ENCODE measurements at places on chromosomes 7 and 10.

GRCh38 chr7:130777426-130777825 lies 43.4 kb upstream of the KLF14 start:
- no peak for DNase-seq

DNA sequence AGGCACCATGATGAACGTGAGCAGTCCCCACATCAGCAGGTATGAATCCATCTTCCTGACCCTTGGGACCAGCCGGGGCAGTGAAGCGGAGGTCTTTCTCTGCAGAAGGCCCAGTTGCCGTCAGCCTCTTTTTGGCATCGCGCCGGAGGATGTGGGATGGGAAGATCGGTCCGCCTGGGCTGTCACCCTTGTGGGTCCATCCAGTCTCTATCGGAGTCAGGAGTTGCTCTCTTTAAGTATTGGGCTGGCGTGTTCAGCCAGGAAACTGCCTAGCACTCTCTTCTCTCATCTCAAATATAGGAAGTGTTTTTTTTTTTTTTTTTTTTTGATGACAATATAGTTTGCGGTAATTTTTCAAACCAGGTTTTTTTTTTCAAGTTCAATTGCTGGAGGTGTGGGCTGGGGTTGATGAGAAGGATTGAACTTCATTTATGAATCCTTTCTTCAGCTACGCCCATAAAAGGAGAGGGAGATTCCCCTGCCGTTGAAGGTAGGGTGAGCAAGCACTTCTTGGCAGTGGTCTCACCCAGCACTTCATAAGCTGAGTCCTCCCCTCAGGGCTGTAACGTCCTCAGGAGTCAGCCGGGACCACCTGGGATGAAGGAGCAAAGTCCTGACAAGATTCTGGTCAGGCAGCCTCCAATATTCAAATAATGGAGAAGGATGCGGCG lies at the start of gene IL2RA:
IL2RA (minus strand) TSS at position 267 of the 671 bp plus-strand sequence; CDS start at position 51, 216 bp downstream.
- peak; percentile 71 for DNase-seq

DNA sequence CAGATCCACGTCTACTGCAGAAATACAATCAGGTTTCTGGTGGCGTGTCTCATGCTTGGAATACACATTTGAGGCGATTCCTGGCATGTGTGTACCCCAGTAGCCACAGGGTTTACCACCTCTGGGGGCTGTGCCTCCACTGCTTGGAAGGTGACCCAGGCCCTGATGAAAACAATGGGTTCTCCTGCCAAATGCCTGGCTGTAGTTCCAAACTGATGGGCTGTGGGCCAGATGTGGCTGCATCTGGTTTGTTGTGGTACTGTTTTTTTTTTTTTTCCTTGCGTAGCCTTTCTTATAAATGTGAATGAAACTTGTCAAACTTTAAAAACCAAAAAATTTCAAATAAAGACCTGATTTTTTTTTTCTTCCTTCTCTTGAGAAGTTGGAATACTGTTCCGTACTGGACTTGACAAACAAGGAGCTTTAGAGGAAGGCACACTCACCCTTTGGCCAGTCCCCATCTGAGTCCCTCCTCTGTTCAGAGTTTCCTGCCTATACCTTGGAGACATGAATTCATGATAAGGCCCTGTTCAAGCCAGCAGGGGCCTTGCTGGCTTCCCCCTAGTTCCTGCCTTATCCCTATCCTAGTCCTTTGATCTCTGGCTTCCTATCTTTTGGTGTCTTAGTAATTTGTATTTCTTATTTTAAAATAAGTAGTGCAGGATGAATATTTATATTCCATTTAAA lies 217.1 kb downstream of the PHTF2 start:
- DNase-seq = no peak

GRCh38 chr7:147904219-147904576 lies 686.4 kb upstream of the C7orf33 start:
- DNase-seq = no peak

DNA sequence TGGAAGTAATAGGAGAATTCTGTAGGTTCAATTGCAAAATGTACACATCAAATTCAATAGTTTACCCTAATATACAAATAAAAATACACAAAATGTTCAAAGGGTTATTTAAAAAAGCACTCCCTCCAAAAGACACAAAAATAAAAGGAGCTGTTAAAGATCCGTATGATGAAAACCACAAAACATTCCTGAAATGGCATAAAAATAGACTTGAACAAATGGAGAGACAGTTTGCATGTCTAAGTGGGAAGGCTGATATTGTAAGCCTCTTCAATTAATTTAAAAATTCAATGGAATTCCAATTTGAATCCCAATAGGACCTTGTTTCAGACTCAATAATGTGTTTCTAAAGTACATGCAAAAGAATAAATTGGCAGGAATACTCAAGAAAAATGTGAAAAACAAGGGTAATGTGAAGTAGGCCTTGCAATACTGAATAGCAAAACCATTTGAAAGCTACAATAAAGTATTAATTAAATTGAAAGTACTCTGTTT lies 38.0 kb upstream of the INSYN2A start:
- DNase-seq = no peak

- DNase-seq = no peak
These were observed 66.3 kb upstream of the SP4 start for GRCh38 chr7:21361413-21362125.

- DNase-seq = no peak
These were observed 961.5 kb downstream of the PCDH15 start for GRCh38 chr10:53839440-53840039.

DNA sequence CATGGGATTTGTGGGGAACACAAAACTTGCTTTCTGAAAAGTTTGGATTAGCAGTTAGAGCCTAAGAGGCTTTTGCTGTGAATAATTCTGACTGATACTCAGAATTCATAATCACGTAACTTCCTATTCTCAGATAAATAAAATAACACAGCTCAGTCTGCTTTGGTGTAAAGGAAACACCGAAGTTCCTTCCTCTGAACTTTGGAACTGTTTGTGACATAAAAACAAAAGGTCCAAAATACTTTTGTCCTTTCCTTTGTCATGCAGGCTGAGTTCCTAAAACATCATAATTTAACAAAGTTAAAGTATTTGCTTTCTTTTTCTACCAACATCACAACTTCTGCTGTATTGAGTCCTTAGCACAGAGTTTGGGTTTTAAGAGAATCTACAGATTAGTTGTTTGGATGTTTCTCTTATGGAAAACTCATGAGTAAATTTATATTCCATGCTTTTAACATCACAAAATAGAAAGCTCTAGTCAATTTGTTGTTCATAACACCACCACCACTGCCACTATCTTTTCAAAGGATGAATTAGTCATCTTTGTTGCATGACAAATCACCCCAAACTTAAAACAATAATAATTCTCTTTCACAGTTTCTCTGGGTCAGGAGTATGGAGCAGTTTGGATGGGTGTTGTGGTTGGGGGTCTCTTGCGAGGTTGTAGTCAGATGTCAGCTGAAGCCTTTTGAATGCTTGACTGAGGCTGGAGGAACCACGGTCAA lies 123.4 kb downstream of the REEP3 start:
- DNase-seq = no peak

DNA sequence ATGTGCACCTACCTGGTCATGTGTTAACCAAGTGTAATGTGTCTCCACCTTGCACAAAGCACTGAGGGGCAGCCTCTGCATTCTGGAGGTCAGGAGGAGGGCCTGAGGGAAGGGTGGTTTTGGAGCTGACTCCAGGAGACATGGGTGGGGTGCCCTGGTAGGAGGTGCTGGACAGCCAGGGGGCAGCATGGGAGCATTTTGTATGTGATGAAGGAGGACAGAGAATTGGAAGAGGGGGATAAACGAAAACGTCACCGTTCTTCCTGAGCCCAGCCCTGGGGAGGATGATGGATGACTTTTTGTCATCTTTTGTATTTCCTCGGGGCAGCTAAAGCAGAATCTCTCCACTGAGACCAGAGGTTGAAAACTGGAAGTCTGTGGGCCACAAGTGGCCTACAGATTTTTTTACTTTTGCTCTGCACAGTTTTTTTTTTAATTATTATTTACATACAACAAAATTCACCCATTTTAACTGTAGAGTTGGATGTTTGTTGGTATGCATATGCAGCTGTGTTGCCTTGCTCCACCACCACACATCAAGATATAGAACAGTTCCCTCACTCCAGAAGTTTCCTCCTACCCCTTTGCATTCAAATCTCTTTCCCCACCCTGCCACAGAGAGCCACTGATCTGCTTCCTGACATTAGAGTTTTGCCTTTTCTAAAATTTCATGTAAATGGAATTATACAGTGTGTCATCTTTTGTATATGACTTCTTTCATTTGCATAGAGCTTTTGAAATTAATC lies 242.5 kb downstream of the VTI1A start:
- DNase-seq = no peak

DNA sequence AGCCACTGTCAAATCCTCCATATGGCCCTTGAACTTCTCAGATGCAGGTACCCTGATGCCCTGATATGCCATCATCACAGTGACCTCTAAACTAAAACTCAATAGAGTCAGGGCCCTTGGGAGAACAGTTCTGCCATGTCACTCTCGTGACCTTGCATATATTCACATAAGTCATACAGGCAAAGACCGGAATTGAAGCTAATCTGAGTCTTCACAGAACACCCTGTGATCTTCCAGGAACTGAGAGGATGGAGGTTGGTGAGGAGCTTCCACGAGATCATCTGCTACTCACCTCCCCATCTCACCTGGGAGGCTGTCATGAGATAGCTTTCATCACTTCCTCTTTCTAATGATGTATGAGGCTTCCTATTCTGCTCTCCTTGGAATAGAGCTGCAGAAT lies 228.7 kb upstream of the CCDC6 start:
- DNase-seq = no peak

DNA sequence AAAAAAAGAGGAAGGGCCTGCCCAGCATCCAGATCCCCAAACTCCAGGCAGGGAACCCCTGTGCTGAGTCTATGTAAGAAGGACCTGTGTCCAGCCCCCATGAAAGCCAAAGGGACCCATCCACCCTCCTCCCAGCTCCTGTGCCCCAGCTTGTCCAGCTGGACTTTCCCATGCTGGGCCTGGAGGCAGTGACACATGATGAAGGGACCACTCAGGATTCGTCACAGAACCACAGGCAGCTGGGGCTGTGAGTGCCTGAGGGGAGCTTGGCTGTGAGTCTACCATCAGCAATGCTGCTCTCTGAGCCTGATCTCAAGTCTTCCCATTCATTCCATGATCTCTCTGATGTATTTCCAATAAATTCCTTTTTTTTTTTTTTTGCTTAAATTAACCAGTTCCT lies 36.2 kb upstream of the MNX1 start:
- no peak for DNase-seq

All from activated CD4-positive, alpha-beta T cell treated with anti-CD3 and anti-CD28 coated beads for 4 hours (primary cell).